MG63 (cell line): ENCODE measurements at places on chromosomes 5 and 9.

DNA sequence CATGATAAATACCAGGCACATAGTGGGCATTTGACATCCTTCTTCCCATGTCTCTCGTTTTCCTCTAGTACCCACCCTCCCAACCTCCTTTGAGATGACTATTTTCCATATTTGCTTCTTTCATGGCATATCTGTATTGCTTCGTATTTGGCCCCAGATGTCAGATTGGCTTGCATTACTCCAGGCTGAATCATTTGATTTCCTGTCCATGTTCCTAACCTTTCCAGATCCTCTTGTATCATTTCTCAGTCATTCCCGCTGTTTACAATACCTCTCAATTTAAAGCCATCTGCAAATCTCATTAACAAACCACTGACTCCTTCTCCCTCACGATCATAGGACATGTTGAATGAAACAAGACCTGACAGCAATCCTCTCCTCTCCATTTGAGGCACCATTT lies 19.9 kb downstream of the MTX3 start:
- peak; percentile 68 for DNase-seq

- DNase-seq = no peak
These were observed 205.6 kb downstream of the DENND1A start for GRCh38 chr9:123724211-123724796.

DNA sequence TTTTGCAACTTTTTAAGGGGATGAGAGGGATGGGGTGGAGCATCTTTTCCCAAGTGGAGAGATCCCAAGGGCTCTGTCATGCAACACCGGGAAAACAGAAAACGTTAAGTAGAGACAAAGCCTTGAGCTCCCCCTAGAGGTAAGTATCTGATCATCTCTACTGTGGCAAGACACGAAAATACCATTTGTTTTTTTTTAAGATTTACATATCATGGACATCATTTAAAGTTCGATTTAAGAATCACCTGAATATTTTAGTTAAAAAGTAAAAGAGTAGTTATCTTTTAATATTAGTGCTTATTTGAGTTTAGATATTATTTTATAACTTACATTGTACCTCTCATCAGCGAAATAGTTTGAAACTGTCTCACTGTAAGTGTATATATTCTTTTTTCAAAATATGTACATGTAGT lies 200.4 kb downstream of the LRRC70 start:
- no peak for DNase-seq

GRCh38 chr5:94524841-94525697 lies 93.3 kb downstream of the KIAA0825 start:
- DNase-seq = no peak

DNA sequence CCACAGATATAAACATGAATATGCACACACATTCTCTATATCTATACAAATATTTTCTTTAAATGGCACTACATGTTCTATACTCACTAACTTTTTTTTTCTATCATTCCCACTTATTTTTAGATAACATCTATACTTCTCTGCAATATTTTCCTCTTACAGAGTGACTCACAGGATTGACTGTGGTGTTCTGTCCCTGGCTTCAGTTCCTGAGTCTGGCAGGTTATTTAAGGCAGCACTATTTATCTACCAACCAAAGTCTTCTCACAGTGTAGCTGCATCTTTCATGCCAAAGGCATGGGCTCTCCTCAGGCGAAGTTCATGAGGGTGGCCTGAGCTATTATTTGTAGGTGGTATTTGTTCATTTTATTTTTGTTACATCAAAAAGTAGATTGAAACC lies 409.0 kb downstream of the PRR16 start:
- DNase-seq = no peak

DNA sequence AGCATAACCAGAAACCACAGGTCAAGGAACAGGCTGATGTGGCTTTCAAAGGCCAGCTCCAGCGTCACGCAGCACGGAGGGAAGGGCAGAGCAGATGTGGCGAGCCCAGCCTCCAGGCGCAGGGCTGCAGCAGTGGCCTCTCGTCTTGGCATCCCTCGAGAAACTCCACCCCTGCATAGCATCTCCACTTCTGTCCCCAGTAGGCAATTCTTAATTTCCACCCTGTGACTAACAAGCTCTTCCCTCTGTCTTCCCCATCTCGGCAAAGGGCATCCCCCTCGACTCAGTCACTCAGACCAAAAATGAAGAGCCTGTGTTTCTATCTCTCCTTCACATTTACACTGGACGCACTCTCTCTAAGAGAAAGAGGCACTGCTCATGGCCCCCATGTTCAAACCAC lies 1.7 kb upstream of the CACNA1B start:
- DNase-seq = no peak

- no peak for DNase-seq
These were observed 232.4 kb upstream of the GAS1 start for GRCh38 chr9:87179553-87180340.

DNA sequence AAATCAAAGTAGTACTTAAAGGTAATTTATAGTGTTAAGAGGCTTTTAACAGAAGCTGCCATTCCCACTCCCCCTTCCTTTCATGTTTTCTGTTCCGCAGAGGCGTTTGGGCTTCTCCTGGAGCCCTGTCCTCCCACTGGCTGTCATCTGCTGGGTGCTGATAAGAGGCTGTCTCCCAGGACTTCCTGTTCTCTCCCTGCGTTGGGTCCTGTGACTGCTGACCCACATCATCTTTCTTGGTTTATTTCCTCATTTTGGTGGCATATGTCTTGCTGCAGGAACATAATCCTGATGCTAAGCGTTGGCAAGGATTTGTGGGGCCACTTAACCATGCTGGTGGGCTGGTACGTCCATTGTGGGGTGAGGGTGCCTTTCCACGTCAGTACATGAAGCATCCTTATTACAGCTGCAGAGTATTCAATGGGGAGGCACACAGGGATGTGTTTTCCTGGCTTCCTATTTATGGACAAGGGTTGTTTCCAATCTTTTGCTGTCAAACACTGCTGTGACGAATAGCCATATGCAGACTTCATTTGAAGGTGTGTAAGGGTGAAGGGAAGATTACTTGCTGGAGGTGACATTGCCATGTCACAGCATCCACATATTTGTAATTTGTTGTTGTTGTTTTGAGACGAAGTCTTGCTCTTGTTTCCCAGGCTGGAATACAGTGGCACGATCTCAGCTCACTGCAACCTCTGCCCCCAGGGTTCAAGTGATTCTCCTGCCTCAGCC lies 22.3 kb upstream of the RNF130 start:
- no peak for DNase-seq

DNA sequence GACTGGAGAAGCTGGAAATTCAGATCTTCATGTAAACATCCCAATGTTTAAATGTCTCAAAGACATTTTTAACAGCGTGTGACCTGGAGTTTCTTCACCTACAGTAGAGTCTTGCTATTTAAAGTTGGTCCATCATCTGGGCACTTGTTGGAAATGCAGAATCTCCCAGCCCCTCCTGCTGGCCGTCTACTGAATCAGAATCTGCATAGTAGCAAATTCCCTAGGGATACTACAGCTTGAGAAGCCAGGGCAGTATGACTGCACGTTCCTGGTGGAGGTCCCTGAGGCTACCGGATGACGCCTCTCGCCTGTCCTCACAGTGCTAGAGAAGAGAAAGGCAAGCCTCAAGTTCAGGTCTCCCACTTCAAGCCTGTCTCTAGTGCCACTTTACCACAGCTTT lies 15.7 kb downstream of the SAP30L start:
- DNase-seq = no peak

- DNase-seq = no peak
These were observed 483.2 kb upstream of the BRINP1 start for GRCh38 chr9:119852390-119852789.

DNA sequence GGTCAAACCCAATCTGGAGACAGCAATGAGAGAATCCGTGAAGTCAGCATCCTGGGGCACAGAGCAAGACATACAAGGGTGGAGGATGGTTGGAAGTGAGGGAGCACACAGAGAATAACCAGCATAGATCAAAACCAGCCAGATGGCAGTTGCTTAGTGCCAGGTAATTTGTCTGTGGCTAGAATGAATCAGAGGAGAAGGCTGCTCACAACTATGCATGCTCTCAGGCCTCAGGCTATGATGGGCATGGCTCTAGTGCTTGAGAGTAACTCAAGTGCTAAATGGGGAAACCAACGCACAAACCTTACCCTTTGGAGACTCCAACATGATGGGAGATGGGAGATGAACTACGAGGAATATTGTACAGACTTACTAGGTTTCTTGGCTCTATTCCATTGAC lies 160.8 kb downstream of the DMRT2 start:
- DNase-seq = peak; percentile 44

- peak; percentile 57 for DNase-seq
These were observed 110.1 kb downstream of the INSYN2B start for GRCh38 chr5:169870211-169870610.

DNA sequence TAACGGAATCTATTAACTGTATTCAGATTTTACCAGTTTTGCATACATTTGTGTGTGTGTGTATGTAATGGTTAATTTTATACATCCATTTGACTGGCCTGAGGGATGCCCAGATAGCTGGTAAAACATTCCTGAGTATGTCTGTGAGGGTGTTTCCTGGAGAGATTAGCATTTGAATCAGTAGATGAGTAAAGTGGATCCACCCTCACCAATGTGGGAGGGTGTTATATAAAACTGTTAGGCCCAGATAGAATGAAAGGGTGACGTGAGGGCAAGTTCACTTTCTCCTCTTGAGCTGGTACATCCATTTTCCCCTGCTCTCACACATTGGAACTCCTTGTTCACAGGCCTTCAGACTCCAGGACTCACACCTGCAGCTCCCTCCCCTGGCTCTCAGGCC lies 88.7 kb downstream of the EMB start:
- DNase-seq = no peak

DNA sequence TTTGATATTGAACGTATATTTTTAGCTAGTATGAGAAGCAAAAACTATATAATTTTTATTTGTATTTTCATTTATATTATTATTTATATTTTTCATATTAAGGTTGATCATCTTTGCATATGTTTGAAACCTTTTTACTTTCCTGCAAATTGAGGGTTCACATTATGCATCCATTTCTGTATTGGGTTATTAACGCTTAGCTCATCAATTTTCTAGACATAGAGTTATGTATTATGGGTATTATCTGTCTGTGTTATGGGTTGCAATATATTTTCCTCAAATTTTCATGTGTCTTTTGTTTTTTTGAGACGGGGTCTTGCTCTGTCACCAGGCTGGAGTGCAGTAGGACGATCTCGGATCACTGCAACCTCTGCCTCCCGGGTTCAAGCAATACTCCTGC lies 2377.0 kb upstream of the WWC1 start:
- DNase-seq = no peak
